Hindlimb muscle (tissue), 1 donor: ENCODE measurements at places on chromosomes 2 and 18.

DNA sequence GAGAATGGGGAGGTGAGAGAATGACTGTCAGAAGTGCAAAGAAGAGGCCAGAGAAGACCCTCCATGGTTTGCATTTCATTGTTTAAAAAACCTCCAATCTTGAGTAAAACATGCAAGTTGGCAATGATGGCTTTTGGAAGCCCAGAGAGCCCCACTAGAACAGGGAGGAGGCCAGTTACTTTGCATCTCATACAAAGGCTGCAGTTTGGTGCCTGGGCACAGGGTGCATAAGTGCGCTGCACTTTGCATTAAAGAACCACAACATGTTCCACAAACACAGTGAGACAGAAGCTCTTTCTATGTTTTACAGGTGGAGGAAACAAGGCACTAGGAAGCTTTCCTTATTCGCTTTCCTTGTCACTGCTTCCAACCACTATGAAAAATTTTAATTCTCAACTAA, 25.4 kb downstream of the PSTPIP2 start:
- DNase-seq = no peak

- DNase-seq = no peak
These were observed 88.4 kb upstream of the AFF3 start for GRCh38 chr2:100230754-100231153.

DNA sequence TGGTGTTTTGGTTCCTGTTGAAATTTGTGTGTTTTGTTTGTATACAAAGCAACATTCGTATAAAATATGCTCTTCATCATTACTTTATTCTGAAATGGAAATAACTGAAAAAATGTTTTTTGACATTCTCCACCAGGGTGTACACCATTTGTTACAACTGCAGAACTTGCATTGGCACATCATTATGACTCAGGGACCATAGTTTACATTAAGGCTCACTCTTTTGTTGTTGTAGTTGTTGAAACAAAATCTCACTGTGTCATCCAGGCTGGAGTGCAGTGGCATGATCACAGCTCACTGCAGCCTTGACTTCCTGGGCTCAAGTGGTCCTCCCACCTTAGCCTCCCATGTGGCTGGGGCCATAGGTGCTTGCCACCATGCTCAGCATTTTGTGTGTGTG, 676.6 kb downstream of the TDRD15 start:
- DNase-seq = no peak

DNA sequence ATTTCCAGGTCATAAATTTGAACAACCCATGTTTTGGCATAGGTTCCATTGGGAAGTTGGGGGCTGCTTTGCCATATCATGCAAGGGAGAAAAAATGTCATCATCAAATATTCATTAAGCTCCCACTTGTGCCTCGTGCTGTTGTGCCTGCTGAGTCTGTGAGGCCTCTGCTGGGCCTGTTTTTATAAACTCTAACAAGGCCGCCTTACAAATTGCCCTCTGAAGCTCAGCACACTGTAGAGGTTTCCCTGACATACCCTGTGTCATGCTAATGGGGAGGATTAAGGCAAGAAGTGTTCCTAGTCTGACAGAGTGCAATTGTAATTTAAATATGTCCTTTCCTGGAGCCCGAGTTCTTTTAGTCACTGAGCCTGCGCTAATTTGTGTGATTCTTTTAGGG, 17.6 kb downstream of the OSBPL6 start:
- no peak for DNase-seq

GRCh38 chr2:60377825-60378224, 175.6 kb downstream of the BCL11A start:
- no peak for DNase-seq

GRCh38 chr2:59083075-59083828, 842.1 kb upstream of the FANCL start:
- DNase-seq = no peak
